Activated T-cell treated with anti-CD3 and anti-CD28 coated beads, Interleukin-2, amount 50 U/mL, for 72 hours (primary cell): ENCODE measurements at places on chromosomes 6 and 20.

- no peak for DNase-seq
Measured at GRCh38 chr6:56223995-56224394, 23.4 kb downstream of the COL21A1 start.

DNA sequence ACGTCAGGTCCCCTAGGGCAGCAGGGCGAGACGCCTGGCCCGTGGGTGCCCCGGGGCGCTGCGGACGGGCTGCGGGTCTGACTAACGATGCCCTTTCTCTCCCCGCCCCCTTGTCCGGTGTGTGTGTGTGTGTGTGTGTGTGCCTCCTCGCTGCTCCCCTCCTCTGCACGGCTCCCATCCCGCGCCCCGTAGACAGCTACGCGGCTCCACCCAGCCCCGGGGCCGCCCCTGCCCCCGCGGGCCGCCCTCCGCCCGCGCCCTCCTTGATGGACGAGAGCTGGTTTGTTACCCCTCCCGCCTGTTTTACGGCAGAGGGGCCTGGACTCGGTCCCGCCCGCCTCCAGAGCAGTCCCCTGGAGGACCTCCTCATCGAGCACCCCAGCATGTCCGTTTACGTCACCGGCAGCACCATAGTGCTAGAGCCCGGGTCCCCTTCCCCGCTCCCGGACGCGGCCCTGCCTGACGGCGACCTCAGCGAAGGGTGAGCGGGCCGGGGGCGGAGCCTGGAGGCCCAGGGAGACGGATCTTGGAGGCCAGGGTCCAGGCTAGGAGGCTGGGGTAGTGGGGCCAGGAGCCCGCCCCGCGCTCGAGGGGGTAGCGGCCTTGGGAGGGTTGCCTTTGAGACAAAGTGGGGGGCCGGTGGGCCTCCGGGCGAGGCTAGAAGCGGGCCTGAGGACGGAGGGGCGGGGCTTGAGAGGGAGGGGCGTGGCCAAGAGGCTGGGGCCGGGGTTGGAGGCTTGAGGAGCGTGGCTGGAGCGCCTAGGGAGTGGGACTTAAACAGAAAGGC, 5.1 kb downstream of the TP53INP2 start:
- DNase-seq, result peak; percentile 91

DNA sequence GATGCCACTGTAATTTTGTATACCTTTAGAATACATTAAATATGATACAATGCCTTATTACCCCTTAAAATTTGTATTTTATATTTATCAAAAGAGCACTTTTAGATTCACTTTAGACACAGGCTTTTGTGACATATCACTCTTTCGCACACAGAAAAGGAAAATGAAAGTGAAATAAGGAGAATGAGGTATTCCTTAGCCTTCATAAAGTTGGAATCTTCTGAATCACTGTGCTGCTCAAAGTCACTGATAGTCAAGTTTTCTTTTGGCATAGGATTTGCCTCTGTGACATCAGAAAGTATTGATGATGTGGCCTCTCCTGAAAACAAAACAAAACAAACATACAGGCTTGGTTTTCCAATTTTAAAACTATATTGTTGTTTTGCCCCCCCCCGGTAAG, 1097.1 kb downstream of the KIF16B start:
- DNase-seq, result no peak

- DNase-seq, result no peak
Measured at GRCh38 chr20:57973886-57974285, 254.6 kb downstream of the ANKRD60 start.

- DNase-seq, result no peak
Measured at GRCh38 chr20:22689266-22689665, 104.9 kb upstream of the FOXA2 start.

DNA sequence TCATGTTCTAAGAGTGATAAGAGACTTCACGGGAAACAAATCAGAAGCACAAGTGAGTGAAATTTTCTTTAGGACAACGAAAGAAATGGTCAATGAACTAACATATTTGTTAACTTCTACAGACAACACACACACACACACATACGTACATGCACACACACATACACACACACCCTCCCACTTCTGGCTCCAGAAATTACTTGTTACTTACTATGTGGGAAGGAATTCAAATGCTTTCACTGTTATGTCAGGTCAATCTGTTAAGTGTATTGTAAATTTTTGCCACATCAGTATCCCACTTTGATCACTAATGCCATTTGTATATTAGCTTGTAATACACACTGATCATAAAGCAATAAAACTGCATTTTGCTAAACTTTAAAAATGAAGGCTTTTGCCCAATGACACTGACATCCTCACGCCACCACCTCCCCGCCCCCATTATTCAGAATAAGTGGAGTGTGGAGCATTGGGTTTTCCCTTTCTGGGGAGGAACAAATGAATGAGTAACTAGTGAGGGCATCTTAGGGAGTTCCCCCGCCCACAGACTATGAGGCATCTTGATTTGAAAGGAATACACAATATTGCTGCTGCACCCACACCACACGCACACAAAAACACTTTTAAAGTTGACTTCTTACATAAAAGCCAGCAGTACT, 76.2 kb downstream of the ATXN1 start:
- DNase-seq, result peak; percentile 94

DNA sequence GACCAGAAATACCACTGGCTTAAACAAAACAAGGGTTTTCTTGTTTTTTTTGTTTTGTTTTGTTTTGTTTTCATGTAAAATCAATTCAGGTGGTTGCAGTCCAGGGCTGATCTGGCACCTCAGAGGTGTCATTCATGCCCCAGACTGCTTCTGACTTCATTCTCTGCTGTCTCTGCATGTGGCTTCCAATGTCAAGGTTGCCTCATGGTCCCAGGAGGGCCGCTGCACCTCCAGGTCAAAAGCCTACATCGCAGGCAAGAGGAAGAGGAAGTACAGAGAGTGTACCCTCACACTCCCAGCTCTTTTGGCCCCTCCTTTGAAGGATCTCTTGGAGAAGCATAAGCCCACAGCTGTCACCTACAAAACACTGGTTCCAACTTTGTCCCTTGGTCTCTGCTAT, 1.4 kb upstream of the BTN3A1 start:
- no peak for DNase-seq

GRCh38 chr6:136092897-136093296, 157.2 kb downstream of the MTFR2 start:
- DNase-seq, result no peak

- DNase-seq, result no peak
Measured at GRCh38 chr20:41547221-41547620, 71.0 kb downstream of the CHD6 start.

GRCh38 chr20:53622247-53623133, 28.9 kb upstream of the ZNF217 start:
- DNase-seq, result no peak

DNA sequence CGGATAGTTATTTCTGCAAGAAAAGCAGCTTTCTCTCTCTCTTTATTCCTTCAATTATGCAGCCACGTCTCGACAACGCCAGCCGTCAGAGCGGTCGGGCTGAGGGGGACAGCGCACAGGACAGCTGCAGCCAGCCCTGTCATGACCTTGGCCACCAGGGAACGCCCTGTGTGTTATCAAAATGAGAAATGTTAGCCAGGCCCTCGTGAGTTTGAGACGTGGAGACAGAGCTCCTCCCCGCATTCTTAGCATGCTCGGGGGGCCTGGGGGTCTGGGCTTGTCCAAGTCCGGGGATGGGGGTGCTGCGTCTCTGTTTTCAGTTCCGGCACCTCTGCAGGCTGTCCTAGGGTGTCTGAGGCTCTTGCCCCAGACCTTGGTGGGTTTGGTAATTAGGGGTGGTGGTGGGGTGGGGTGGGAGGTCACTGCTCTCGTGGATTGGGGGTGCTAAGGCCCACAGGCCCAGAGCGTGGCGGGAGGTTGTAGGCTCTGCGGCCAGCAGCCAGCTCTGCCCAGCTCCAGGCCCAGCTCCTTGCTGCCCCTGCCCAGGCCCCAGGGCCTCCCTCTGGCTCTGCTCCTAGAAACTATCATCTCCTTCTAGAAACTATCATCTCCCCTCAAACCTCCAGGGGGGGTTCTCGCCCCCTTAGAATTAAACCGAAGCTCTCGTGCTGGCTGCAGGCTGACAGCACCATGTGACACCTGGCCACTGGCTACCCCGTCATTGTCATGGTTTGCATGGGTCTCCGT, 54.3 kb upstream of the GATA5 start:
- DNase-seq, result no peak
